T-cell (primary cell): ENCODE measurements at places on chromosomes 7 and 10. TPM values are rescaled to one million over a fixed set of nuclear protein-coding genes. Genes with fewer than 3 reads are reported as not detected.

DNA sequence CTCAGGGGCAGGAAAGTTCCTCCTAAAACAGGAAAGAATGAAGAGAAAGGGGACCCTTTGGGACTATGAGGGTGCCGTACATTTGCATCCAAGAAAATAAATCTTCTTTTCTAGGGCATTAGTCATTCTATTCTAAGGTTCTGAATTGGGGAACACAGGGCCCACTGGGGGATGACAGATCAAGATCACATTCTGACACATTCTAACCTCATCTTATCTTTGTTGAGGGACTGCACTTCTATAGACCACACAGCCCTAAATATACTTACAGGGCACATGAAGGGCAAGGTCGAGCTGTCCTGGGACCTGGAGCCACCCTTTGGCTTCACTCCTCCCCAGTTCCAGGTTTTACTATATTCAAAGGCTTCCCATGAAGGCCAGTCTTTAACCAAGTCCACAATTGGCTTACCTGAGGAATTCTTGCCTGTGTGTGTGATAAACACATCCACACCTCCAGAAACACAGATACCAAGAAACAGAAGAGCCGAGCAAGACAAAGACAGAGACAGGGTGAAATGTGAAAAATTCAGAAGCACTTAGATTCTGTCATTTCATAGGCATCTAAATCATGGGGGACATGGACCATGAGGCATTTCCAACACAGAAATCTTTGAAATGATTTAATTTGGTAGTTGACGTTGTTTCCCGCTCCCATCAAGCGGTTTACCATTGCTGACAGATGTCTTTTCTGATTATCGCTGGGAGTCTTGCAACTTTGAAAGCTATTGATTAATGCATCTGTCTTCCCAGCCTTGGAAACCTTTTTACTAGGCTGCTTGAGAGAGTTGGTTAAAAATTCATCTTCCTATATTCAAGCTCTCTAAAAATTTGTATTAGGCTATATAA, 75.8 kb downstream of the CCDC71L start:
- no peaks in the 10 kb centered on the region for H3K4me1 ChIP-seq
- no peaks in the 10 kb centered on the region for H3K27me3 ChIP-seq
- H3K36me3 ChIP-seq = no peaks in the 10 kb centered on the region
- H3K4me3 ChIP-seq = no peak overlapping the region
- DNase-seq = no peak

DNA sequence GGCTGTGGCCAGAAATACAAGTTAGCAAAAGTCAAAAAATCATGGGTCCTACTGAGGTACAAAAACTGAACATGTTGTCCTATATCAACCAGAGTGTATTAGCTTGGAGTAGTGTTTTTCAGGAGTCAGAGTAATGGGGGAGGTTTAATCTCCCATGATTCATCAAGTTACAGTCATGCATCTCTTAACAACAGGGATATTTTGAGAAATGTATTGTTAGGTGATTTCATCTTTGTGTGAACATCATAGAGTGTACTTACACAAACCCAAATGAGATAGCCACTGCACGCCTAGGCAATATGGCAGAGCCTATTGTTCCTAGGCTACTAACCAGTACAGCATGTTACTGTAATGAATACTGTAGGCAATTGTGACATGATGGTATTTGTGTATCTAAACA, 14.9 kb upstream of the TES start:
- no peaks in the 10 kb centered on the region for H3K4me1 ChIP-seq
- H3K4me3 ChIP-seq = no peak overlapping the region
- no peak overlapping the region for H3K27ac ChIP-seq
- H3K36me3 ChIP-seq = no peaks in the 10 kb centered on the region
- no peak for DNase-seq

GRCh38 chr10:128660726-128661125, 534.5 kb upstream of the MKI67 start:
- H3K4me1 ChIP-seq = no peaks in the 10 kb centered on the region
- H3K36me3 ChIP-seq = no peaks in the 10 kb centered on the region
- H3K4me3 ChIP-seq = no peak overlapping the region
- no peak overlapping the region for H3K27ac ChIP-seq

GRCh38 chr7:123367031-123367430, 167.3 kb upstream of the SLC13A1 start:
- no peak for DNase-seq
- H3K4me1 ChIP-seq = no peaks in the 10 kb centered on the region
- no peak overlapping the region for H3K4me3 ChIP-seq
- no peak overlapping the region for H3K27ac ChIP-seq
- no peaks in the 10 kb centered on the region for H3K27me3 ChIP-seq

DNA sequence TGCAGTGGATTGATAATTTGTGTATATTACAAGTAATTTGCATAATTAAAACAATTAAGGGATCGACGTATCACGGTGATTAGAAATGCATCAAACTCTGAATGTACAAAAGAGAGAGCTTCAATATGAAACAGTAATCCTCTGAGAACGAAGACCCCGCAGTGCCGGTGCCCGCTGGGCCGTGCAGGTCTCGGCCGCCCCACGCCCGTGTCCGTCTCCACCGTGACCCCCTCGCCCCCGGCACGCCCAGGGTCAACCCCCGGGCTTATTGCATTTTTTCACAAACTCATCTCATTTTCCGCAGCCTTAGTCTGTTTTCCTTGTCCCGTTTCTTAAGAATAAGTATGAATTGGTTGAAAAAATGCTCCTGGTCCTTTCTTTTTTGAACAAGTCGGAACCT, 218.6 kb downstream of the TCERG1L start:
- no peak for DNase-seq
- H3K27me3 ChIP-seq = no peaks in the 10 kb centered on the region
- peaks cover 11% of the 10 kb centered on the region for H3K4me1 ChIP-seq
- no peak overlapping the region for H3K27ac ChIP-seq
- H3K36me3 ChIP-seq = no peaks in the 10 kb centered on the region

DNA sequence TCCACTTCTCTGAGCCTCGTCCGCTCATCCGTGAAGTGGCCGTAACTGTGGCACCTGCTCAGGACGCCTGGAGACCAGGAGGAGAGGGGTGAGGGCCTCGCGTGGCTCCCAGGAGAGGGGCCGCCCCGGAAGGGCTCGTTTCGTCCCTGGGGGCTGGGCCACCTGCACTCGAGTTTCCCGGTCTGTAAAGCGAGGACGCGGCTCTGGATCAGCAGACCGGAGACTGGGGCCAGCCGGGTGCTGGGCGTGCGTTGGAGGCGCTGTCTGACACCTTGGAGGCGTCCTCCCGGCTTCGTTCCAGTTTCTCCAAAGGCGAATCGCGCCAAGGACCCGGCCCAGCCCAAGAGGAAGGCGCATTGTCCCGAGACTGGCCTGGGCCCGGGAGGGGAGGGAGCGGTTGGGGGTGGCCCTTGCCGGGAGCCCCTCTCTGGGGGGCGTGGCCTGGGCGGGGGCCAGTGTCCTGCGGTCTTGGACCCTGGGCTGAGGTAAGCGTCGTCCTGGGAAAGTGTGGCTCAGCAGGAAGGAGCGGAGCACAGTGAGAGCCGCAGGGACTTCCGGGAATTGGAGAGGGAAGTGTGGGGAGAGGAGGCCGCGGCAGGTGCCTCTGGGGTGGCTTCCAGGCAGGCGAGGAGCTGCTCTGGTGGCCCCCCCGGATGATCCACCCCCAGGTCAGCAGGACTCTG, 89.6 kb downstream of the FOXL3 start:
- no peaks in the 10 kb centered on the region for H3K27me3 ChIP-seq
- H3K4me1 ChIP-seq = peaks cover 30% of the 10 kb centered on the region
- peak overlapping the region; percentile 12 for H3K4me3 ChIP-seq
- H3K36me3 ChIP-seq = no peaks in the 10 kb centered on the region
- no peak overlapping the region for H3K27ac ChIP-seq
- no peak for DNase-seq

GRCh38 chr10:78295242-78295641, 261.6 kb downstream of the RPS24 start:
- no peaks in the 10 kb centered on the region for H3K4me1 ChIP-seq
- no peak overlapping the region for H3K27ac ChIP-seq
- DNase-seq = no peak

- H3K27me3 ChIP-seq = peaks cover 13% of the 10 kb centered on the region
- peak; percentile 78 for DNase-seq
- peaks cover 21% of the 10 kb centered on the region for H3K4me1 ChIP-seq
- no peaks in the 10 kb centered on the region for H3K36me3 ChIP-seq
Measured at GRCh38 chr7:151083071-151083823, at the start of gene TMUB1. Gene TMUB1, minus strand, starts transcription at chr7:151083493. Its CDS starts 930 bp downstream, at chr7:151082563.

DNA sequence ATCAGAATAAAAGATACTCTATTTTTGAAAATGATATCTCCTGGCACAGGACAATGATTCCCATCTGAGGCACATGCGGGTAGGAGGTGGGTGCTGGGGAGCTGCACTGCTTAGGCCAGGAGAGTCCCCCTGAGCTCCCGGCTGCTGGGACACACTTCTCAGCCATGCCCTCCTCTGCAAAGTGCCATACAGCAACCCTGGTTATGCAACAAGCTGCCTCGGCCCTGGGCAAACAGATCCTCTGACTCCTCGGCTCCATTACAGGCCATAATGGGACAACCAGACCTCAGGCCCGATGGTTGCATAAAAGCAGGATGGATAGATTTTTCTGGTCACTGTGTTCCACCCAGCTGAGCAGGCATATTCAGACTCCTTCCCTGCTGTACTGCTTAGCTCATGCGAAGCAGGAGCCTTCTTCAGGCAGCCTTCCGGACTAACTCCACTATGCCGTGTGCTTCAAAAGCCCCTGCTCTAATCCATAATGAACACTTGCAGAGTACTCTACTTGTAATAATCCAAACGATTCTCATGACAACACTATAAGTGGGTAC, 6.5 kb upstream of the LEP start:
- peaks cover 10% of the 10 kb centered on the region for H3K4me1 ChIP-seq
- H3K27me3 ChIP-seq = no peaks in the 10 kb centered on the region
- DNase-seq = no peak
- no peaks in the 10 kb centered on the region for H3K36me3 ChIP-seq
- H3K4me3 ChIP-seq = no peak overlapping the region
- H3K27ac ChIP-seq = no peak overlapping the region

The NPVF gene
- not detected for total RNA-seq

The CHAT gene
- total RNA-seq = not detected

The TMEM176A gene
- total RNA-seq = not detected

The HOXA9 gene
- total RNA-seq = 0.65 TPM

The JCAD gene
- total RNA-seq = 0.32 TPM

The C10orf67 gene
- not detected for total RNA-seq

The UNCX gene
- not detected for total RNA-seq

The FAM24A gene
- not detected for total RNA-seq
